Prostate gland (tissue), 2 donors: ENCODE measurements at places on chromosomes 13 and 19. TPM values are rescaled to one million over a fixed set of nuclear protein-coding genes. Genes with fewer than 3 reads are reported as not detected.
A peak's percentile ranks its signal among the peaks of the same experiment; 100 is the strongest.

DNA sequence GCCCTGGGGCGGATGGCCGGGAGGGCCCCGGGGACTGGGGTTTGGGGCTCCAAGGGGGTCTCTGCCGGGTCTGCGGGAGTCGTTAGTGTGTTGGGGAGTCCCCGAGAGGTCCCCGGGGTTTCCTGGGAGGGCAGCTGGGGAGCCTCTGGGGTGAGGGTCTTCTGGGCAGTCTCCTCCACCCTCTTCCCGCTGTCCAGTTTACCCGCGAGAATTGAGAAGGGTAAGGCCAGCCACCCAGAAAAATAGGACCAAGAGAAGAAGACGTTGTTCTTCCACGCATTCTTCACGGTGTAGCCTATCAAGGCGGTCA, 1.0 kb upstream of the ETFB start:
- DNase-seq = no peak

- DNase-seq = peak; percentile 6
Observed at GRCh38 chr13:105918842-105919741, 616.4 kb downstream of the EFNB2 start.

GRCh38 chr19:1400281-1401137, 833 bp downstream of the GAMT start:
- DNase-seq = no peak

DNA sequence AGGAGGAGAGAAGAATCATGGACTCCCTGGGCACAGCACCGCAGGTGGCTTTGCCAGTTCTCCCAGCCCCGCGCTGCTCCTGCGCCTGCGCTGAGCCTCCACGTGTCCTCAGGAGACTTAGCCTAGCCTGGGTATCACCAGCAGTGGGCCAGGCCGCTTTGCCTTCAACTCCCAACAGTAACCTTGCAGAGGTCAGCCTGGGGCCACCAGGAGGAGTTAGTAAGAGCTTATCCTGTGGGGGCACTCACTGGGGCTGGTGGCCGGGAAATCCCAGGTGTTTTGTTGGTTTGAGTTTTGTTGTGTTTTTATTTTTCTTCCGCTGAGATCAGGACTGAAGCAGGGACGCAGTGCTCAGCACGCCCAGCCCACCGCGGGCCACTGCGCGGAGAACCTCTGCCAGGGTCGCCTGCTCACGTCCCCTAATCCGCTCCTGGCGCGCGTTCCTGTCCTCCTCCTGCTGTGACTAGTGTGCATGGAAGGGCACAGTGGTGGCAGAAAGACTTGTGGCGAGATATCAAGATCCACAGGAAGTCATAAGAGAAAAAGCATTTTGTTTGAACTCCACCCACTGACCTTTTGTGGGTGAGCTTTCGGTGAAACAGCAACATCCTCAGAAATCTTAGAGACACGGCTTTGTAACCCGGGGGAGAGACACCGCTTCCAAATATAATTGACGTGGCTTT, 207.4 kb upstream of the RFC3 start:
- peak; percentile 39 for DNase-seq

DNA sequence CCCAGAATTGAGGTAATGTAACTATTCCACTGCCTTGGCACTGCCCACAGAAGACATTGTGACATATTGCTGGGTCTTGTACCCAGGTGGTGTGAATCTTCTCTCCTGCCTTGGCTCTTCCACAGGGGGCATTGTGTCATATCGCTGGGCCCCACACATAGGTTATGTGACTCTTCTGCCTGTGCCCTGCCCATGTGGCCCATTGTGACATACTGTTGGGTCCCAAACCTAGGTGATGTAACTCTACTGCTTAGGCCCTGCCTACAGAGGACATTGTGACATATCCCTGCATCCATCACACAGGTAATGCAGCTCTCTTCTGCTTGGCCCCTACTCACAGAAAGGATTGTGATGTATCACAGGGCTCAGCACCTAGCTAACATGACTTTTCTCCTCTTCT, 37.5 kb upstream of the ZNF254 start:
- no peak for DNase-seq

- no peak for DNase-seq
Observed at GRCh38 chr13:29993716-29994488, 143.5 kb upstream of the UBL3 start.

DNA sequence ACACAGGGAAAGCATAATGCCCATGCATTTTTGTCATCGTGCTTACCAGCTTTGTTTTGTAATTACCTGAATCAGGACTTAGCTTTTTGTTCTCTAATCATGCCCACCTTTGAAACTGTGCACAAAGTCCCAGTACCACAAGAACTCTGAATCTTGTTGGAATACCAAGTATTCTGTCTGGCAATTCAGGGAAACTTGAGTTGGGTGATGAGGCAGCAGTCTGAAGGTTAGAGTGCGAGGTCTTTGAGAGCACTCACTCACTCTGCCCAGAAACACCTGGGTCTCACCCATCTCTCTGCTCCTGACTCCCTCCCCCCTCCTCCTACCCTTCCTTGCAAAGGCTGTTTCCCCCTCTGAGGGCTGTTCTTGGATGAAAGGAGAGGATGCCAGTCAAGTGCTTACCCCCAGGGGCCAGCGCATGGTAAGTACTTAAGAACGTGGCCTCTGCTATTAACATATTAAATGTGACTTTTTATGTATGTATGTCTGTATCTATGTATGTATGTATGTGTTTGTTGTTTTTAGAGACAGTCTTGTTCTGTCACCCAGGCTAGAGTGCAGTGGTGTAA, 22.4 kb downstream of the SIPA1L3 start:
- DNase-seq = no peak

DNA sequence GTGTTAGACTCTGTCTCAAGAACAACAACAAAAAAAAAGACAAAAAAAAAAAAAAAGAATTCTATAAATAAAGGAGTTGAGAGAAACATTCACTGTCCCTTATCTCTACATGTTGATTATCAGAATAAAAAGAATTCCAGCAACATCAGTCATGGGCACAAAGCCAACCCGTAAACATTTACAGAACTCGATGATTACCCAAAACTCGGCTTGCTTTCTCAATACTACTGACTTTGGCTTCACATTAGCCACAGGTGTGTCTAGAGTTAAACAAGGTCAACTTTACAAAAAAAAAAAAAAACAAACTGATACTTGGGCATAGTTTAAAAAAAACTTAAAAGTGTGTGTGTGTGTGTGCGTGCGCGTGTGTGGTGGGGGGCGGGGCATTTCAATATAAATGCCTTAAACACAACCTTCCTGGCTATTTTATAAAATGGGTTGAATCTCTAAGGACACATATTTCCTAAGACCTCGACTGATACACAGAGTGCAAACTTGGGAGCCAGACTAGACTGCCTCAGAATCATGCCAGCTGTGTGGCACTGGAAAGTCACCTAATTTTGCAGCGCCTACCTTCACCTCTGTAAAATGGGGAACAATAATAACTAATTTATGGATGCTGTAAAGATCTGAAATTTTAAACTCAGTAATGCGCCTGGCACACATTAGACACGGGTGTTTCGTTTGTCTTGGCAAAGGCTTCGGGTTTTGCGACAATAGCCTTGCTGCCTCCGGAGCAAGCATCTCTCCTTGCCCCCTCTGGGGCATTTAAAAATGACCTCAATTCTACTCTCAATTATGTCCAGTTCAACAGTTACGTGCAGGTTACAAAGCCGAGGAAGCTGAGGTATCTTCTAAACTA, 922 bp downstream of the EBPL start:
- DNase-seq = peak; percentile 73

DNA sequence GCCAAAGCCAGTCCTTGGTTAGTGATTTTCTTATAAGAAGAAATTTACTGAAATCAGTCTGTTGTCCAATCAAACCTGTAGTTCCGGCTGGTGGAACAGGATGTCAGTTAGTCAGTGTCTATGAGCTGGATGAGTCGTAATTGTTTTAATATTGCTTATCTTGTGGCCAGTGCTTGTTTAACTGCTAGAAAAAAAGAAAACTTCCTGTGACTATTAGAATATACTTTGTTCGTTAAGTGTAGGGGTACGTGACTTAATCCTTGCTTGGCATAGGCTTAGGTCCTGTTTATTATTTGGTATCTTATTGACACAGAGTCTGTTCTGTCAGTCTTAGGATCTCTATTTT, 1484.8 kb upstream of the MIR17HG start:
- no peak for DNase-seq

GRCh38 chr13:75050419-75051046, 431.4 kb downstream of the TBC1D4 start:
- no peak for DNase-seq

- no peak for DNase-seq
Observed at GRCh38 chr19:29724102-29724641, 9.1 kb upstream of the C19orf12 start.

- DNase-seq = no peak
Observed at GRCh38 chr19:1651568-1652291, 685 bp downstream of the TCF3 start.

GRCh38 chr13:35763782-35764123, 287.3 kb upstream of the MAB21L1 start:
- no peak for DNase-seq

DNA sequence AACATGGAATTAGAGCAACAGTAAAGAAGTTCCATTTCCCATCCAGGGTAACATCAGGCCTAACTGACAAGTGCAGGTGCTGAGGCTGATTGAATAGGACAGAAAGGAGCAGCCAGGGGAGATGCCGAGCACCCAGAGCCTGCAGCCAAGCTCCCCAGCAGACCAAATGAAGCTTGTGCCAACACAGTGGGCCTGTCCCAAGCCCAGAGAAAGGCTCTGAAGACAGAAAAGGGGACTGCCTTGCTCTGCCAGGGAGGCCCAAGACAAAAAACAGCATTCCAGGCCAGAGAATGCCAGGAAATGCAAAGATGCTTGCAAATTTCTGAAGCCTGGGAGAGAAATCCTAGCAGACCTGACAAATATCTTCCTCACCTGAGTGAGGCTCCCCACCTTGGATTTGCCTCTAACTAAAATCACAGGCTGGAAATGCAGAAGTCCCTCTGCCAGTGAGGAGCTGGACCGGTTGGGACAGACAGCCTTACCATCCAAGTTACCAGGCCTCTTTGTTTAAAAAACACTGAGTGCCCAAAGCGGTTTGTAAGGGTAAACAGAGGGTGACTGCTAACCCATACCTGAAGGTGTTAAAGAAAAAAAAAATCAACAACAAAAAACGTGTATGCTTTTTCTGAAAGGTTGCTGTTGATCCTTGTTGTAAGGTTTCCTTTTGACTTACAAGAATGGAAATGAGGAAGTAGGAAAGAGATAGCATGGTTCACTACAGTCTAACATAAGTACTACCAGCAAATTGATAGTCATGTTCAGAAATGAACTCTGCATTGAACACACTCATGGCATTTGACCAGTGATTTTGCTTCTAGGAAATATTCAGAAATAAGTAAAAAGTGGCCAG, 11.8 kb upstream of the HMGB1 start:
- DNase-seq = peak; percentile 27

GRCh38 chr13:44453881-44454280, 80.3 kb downstream of the SERP2 start:
- no peak for DNase-seq

DNA sequence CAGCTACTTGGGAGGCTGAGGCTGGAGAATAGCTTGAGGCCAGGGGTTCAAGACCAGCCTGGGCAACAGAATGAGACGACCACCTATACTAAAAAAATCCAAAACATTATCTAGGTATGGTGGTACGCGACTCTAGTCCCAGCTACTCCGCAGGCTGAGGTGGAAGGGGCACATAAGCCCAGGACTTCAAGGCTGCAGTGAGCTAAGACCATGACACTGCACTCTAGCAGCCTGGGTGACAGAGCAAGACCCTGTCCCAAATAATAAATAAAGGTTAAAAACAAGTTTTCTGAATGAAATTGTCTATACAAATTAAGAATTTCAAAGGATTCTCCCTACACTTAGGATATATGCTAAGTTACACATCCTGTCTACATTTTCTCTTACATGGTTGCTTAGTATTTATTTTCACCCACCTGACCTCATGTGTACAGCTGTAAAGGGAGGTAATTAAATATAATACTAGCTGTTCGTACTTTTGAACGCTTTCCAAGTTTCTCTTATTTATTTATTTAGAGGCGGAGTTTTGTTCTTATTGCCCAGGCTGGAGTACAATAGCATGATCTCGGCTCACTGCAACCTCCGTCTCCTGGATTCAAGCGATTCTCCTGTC, 1.6 kb downstream of the SLC25A30 start:
- peak; percentile 42 for DNase-seq

Gene YJEFN3
- total RNA-seq = 19.3 TPM

Gene ZNF628
- total RNA-seq = 10.9 TPM

Gene ZNF253
- 20.0 TPM for total RNA-seq

Gene B3GNT3
- total RNA-seq = 11.9 TPM

Gene ADAMTS10
- total RNA-seq = 48.1 TPM

Gene C19orf81
- 33.2 TPM for total RNA-seq

Gene PBX4
- 2.6 TPM for total RNA-seq

Gene FRY
- 33.3 TPM for total RNA-seq

Gene KLK15
- total RNA-seq = 4.0 TPM

Gene GSX1
- not detected for total RNA-seq
